NCI-H460 (cell line): ENCODE measurements at places on chromosomes 13 and 19. TPM values are rescaled to one million over a fixed set of nuclear protein-coding genes. Genes with fewer than 3 reads are reported as not detected.

ZNF331 gene
- total RNA-seq: 0.07 TPM in 1 of 2 replicates, not detected in the other

DNA sequence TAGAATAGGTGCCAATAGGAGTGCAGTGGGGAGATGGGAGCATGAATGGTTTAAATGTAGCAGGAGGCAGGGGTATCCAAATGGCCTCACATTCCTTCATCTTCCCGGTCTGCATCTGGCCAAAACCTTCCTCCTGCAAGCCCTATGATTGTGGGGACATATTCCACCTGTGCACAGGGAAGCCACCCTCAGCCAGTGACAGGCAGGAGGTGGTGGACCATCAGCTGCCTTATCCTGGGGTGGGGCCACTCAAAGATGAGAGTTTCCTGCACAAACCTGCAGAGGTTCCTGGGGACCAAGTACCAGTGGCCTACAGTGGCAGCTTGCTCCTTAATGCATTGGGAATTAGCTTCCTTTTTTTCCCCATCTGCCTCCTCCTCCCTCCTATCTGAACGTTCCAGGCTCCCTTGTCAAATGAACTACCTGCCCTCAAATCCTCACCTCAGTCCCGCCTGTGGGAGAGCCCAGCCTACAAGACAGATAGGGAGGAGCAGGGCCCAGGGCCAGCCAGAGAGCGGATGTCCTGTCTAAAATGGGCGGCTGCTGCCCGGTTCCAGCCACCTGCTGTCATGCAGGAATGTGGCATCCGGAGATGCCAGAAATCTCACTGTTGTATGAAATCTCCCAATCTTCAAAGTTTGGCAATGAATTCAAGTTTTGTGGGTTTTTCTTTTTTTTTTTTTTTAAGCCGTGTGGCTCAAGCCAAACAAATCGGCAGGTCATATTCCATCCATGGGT, 85.0 kb downstream of the TSHZ3 start:
- no peak for DNase-seq

GRCh38 chr13:110332750-110333149, 25.7 kb downstream of the COL4A2 start:
- DNase-seq: no peak

- no peak for DNase-seq
Measured at GRCh38 chr19:13538601-13539253, 32.4 kb upstream of the CACNA1A start.

DNA sequence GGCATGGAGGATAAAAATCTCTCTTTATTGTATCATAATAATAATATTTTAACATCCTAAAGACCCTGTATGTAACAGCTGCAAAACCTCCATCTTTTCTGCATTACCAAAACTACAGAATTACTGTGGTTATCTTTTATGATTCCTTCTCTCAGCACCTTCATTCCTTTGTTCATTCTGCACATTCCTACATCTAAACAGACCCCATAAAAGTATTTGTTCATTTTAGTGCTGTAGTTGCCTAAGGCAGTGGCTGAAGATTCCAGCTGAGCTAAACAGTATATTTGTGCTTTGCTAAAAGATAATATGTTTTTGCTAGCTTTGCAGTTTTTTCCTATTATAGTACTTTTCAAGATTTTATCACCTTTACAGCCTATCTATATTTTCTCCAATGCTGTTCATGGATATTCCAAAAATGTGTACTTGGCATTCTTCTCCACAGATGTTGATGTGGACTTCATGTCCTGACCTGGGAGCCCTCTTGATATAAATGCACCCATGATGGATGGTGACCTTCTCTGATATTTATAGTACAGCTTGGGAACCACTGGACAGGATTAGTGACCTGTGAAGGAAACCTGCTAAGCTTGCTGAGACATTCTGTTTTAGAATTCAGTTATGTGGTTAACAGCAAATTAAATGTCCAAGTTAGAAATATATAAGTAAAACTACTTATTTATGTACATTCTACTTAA, 2832.9 kb upstream of the PCDH20 start:
- DNase-seq: no peak

GRCh38 chr19:21362291-21362690, 3.5 kb downstream of the ZNF738 start:
- DNase-seq: no peak
